HepG2 (cell line): ENCODE measurements at places on chromosomes 6 and 20. TPM values are rescaled to one million over a fixed set of nuclear protein-coding genes. Genes with fewer than 3 reads are reported as not detected.

F13A1 gene
- not detected in 2 replicates for total RNA-seq

DUSP22 gene
- 29.1 and 32.8 TPM in 2 replicates for total RNA-seq

MCCD1 gene
- total RNA-seq, result 0.15 and 0.36 TPM in 2 replicates

LRRC73 gene
- total RNA-seq, result 0.11 and 0.17 TPM in 2 replicates

GRCh38 chr6:31558631-31559500 lies 11.5 kb downstream of the NFKBIL1 start:
- H3K36me3 ChIP-seq, result peaks cover 21% of the 10 kb centered on the region
- no peaks in the 10 kb centered on the region for H3K4me1 ChIP-seq
- H3K4me3 ChIP-seq, result no peak overlapping the region
- H3K27ac ChIP-seq, result no peak overlapping the region

- no peak overlapping the region for H3K4me3 ChIP-seq
- no peak overlapping the region for H3K27ac ChIP-seq
- no peaks in the 10 kb centered on the region for H3K27me3 ChIP-seq
- peaks cover 2% of the 10 kb centered on the region; the same call in 1 of the 2 replicates for H3K4me1 ChIP-seq
- no peaks in the 10 kb centered on the region for H3K36me3 ChIP-seq
- DNase-seq, result no peak
Measured at GRCh38 chr20:20737158-20737557, 24.7 kb upstream of the RALGAPA2 start.

GRCh38 chr20:45011108-45011526 lies 44.8 kb downstream of the STK4 start:
- peaks cover 9% of the 10 kb centered on the region for H3K36me3 ChIP-seq
- no peaks in the 10 kb centered on the region for H3K27me3 ChIP-seq
- H3K27ac ChIP-seq, result no peak overlapping the region
- H3K4me3 ChIP-seq, result no peak overlapping the region

DNA sequence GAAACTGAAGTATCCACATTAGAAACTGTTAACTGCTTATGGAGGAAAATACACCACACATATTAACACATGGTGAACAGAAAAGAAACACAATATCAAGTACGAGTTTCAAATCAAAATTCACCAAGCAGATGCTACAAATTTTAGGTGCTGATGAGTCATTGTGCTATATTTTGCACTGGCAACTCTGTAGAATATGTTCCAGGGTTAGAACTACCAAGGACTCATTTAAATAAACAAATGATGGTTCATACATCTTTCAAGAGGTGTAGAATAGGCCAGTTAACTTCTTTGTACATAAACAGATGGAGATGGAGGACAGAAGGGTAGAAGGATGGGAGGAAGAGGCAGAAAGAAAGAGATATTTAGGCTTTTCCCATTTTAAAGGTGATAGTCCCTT lies 184.9 kb downstream of the ARHGAP18 start:
- no peaks in the 10 kb centered on the region for H3K4me1 ChIP-seq
- H3K27me3 ChIP-seq, result no peaks in the 10 kb centered on the region
- H3K4me3 ChIP-seq, result no peak overlapping the region
- H3K36me3 ChIP-seq, result no peaks in the 10 kb centered on the region

DNA sequence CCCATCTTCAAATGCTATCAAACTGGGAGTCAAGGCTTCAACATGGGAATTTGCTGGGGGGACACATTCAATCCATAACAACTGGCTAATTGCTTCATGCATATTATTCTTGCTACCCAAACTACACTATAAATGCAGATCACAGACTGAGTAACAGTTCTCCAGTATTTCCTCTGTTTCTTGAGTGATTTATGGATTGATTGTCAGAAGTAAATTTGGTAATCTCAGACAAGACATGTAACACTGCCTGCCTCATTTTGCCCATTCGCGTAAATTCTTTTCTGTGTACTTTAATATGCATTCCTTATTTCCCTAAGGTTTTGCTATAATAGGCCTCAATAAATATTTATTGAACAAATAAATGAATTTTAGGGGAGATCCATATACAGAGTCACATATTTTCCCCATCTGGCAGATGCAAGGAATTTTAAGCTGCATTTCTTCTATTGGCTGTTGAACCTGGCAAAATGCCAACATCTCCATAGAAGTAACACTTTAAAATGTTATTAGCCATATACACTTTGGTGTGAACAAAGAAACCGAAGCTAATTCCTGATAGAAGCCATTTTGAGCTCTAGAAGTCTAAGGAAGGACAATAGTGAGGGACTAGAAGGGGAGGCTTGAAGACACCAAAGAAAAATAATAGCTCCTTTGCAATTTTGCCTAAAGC lies 98.2 kb downstream of the QRSL1 start:
- no peak overlapping the region for H3K27ac ChIP-seq
- no peak overlapping the region for H3K4me3 ChIP-seq
- no peaks in the 10 kb centered on the region for H3K36me3 ChIP-seq
